ENCODE measurements at places on chromosomes 3 and 15. TPM values are rescaled to one million over a fixed set of nuclear protein-coding genes. Genes with fewer than 3 reads are reported as not detected.

Gene MST1
- 1.8 TPM for total RNA-seq

Gene P2RY1
- 0.37 TPM for total RNA-seq

Gene ABTB1
- total RNA-seq, result 13.5 TPM

Gene IL17RB
- total RNA-seq, result 1.1 TPM

Gene DPPA2
- total RNA-seq, result not detected

Gene NR1D2
- total RNA-seq, result 5.8 TPM

Gene PLCB2
- 0.70 TPM for total RNA-seq

Gene P2RY13
- not detected for total RNA-seq

Gene ARPP21
- 0.08 TPM for total RNA-seq

Gene LRRIQ4
- not detected for total RNA-seq

Gene SAMD7
- not detected for total RNA-seq

Gene RASL12
- 0.10 TPM for total RNA-seq

Gene AP2M1
- 324 TPM for total RNA-seq

Gene RTP1
- total RNA-seq, result not detected

Gene SSUH2
- total RNA-seq, result 1.2 TPM

Gene ERC2
- 0.25 TPM for total RNA-seq

Gene FBXO40
- not detected for total RNA-seq

Gene C3orf22
- total RNA-seq, result not detected

Gene ADAMTSL3
- total RNA-seq, result 0.53 TPM

Gene GOLGA6L10
- 0.69 TPM for total RNA-seq

Gene EIF4A2
- total RNA-seq, result 144 TPM

Gene SPATA12
- total RNA-seq, result 0.47 TPM

Gene SH2D7
- total RNA-seq, result not detected

Gene GOLGA6A
- 0.05 TPM for total RNA-seq

Gene ITIH1
- total RNA-seq, result not detected

Gene XIRP1
- 0.04 TPM for total RNA-seq

Gene ACOX2
- total RNA-seq, result 8.4 TPM

Gene SERPINI1
- total RNA-seq, result 2.4 TPM

Gene GNAT1
- not detected for total RNA-seq

Gene ADGRG7
- not detected for total RNA-seq

Gene IL16
- total RNA-seq, result 0.25 TPM

Gene AMT
- 0.30 TPM for total RNA-seq

Gene MRAS
- 10.5 TPM for total RNA-seq

Gene TMC3
- total RNA-seq, result not detected

Gene CTXND1
- 0.01 TPM for total RNA-seq

Gene CMTM7
- 41.7 TPM for total RNA-seq

Gene STOML1
- total RNA-seq, result 13.0 TPM

Gene BMF
- 1.1 TPM for total RNA-seq

Gene CKMT1A
- 2.6 TPM for total RNA-seq

Gene DAZL
- not detected for total RNA-seq

Gene KBTBD13
- not detected for total RNA-seq

Gene C2CD4A
- total RNA-seq, result 0.05 TPM

Gene CLDN1
- 28.6 TPM for total RNA-seq

Gene CD276
- 86.1 TPM for total RNA-seq

Gene ITGA11
- 7.8 TPM for total RNA-seq

Gene CNTN4
- not detected for total RNA-seq

Gene SAMMSON
- not detected for total RNA-seq

Gene SOX14
- not detected for total RNA-seq

Gene RHOV
- total RNA-seq, result 6.0 TPM

Gene PRRT3
- 2.0 TPM for total RNA-seq

Gene IL20RB
- total RNA-seq, result 0.91 TPM

Gene GHSR
- not detected for total RNA-seq

Gene CCR1
- total RNA-seq, result not detected

Gene TMIE
- total RNA-seq, result 0.14 TPM

Gene SLC33A1
- total RNA-seq, result 17.4 TPM

Measured in A549 treated with CORT108297 at 1 μM for 4 hours (cell line).